NCI-H460 (cell line): ENCODE measurements at places on chromosomes 12 and 14.

DNA sequence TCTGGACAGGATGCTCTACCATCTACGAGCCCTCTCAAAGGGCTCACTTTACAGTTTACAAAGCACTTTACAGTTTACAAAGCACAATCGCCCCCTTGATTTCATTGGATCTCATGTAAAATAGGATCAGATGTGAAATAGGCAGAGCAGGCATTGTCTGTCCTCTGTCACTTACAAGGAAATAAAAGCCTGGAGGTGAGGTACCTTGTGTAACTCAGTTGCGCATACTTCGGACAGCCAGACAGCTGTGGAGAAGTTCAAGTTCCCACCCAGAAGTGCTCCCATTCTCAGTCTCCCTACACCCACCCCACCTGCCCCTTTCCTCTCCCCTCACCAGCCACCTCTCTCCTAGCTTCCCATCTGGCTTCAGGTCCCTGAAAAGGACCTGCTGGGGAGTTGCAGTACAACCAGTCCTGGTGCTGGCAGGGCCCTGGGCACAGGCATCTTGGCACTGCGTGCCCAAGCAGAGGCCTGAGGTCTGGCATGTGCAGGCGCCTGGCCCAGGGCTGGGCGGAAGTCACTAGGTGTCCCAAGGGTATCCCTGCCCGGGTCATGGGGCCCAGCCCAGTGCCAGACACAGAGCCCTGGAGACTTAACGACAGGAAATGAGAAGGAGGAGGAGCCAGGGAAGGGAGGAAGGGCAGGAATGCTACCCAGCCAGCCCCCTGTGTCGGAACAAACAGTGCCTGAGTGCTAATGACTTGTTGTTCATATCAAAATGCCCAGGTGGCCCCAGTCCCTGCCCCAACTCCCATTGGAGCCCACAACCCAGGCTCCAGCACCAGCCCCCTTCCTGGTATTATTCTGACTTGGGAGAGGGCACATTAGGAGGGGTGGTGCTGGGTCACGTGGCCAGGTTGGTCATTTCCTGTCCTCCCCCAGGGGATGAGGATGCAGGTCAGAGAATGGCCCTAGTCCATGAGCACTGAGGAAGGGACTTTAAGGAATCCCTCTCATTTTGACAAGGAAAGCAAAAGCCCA, 5.4 kb downstream of the RAPGEF3 start:
- DNase-seq = peak; percentile 91

GRCh38 chr12:117790198-117790597, 178.6 kb downstream of the KSR2 start:
- no peak for DNase-seq

- no peak for DNase-seq
Observed at GRCh38 chr14:72164420-72165228, 232.4 kb downstream of the RGS6 start.

DNA sequence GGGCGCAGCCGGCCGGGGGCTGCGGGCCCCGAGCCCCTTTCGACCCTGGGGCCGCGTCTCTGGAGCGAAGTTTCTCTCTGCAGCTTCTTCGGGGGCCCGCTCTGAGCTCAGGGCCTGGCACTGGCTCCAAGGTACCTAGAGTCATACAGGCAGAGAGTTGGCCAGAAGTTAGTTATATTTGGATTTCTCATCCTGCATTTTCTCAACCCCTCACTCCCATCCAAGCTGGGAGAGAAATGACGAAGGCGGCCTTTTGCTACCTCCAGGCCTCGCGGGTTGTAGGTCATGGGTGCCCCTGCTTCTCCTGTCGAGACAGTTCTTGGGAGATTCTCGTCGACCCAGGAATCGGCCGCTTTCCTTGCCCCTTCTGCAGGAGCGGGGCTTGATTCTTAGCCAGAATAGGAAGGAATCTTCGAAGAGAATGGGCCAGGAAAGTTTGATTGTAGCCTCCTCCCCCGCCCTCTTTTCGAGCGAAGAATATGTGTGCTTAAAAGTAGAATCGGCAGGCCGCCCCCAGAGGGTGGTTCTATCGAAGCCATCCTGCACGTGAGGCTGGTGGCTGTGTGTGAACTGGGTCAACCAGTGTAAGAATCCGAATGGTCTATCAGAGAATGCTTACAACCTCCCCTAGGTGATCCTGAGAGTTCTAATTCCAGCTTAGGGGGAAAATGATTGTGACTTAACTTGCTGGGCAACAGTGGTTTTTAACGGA, 785 bp downstream of the MLEC start:
- DNase-seq = no peak

- no peak for DNase-seq
Observed at GRCh38 chr12:68245180-68246021, 8.0 kb downstream of the IL22 start.

DNA sequence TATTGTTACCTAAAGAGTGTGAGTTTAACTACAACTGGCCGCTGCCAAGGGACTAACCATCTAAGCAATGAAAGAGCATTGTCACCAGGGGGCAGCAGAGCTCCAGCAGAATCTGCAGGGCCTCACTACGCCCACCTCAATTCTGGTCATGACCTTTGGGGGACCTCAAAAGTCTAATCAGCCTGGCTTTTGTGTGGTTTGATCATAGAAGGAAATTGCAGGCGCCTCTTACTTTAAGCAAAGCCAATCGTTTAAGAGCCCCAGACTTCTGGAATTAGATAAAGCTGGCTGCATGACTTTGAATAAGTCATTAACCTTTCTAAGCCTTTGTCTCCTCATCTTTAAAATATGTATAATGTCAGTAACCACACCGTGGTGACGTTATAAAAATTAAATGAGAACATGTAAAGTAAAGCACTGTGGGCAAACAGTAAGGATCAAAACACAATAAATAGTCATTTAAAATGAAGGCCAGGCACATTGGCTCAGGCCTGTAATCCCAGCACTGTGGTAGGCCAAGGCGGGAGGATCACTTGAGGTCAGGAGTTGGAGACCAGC, 58.6 kb downstream of the TBX3 start:
- peak; percentile 28 for DNase-seq

DNA sequence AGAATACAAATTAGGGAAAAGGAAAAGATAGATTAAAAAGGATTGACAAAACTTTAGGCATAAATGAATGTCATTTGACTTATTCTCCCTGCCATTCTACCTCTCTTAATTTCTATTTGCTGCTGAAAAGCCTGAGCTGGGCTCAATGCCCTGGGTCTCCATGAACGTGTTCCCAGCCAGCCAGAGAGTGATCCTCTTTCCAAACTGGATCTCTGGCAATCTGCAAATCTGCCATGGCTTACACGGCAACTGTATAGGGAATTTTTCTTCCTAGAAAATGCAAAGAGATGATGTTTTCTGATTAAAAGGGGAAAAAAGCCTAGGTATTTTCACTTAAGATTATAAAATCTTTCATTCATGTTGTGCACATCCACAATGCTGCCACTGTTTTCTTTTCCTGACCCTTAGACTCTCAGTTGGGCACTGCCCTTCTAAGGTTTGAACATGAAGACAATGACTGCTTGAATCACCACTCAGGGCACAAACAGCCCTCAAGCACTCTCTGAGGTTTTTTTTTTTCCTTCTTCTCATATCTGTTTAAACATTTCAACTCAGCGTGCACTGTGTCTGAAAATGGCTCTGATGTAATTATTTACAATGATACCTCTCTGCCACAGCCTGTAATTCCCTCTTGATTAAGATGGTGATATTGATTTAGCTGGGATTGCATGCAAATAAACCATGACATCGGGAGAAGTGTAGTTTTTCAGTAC, 60.3 kb downstream of the DACT1 start:
- DNase-seq = no peak

DNA sequence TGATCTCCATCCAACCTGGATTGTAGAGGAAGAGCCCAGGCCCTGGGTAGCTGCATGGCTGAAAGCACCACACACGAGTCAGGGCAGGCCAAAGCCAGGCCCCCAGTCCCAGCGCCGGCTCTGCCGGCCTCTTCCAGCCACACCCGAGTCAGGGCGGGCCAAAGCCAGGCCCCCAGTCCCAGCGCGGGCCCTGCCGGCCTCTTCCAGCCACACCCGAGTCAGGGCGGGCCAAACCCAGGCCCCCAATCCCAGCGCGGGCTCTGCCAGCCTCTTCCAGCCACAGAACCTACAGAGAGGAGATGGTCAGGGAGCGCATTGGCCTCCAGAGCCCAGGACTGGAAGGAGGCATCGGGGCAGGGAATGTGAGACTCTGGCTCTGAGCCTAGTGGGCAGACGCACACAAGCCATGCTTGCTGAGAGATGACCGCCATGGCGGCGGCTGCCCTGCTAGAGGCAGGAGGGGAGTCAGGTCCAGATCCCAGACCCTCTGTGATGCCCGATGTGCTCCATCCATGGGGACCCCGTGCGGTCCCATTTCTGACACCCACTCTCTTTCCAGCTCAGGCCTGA, 30.2 kb downstream of the BEGAIN start:
- peak; percentile 75 for DNase-seq
